ENCODE measurements at places on chromosomes 1 and 21.

GRCh38 chr1:34436836-34437235, 260.1 kb downstream of the C1orf94 start:
- no peak for DNase-seq

- DNase-seq = no peak
These were observed 47.2 kb downstream of the RCAN1 start for GRCh38 chr21:34567604-34568155.

DNA sequence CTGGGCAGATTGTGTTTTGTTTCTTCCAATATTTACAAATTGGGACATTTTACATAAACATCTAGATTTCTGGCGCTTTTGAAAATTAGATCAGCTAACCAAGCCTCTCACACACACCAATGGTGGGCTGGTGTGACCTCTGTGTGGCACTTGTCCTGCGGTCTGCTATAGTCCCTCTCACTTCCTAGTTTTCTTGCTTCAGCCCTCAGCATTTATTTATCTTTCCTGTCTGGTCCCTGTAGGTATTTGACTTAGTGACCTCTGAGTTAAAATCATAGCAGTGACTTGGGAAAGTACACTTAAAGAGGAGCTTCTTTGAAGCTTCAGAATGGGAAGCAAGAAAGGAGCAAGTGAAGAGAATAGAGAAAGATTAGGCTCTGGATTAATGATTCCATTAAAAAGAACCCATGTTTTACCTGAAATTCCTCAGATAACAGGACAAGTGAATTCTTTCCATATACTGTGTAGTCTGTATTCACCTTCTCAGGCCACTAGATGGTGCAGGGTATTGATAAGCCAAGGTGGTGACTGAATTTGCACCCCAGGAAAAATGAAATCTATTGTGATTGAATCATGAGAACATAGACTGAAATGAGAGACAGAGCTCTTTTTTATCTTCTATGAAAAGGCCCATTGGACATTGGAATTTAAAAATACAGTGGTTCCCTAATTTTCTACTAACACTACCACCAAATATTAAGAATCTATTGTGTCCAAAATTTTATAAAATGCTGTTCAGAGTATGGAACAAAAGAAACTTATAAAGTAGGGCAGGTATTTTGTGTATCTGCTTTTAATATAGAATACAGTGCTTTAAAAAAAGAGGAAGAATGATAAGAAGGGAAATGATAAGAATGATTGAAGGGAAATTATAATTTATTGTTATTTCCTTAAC, 7.1 kb upstream of the DIPK1A start:
- DNase-seq = no peak

GRCh38 chr1:201374364-201374763, 3.1 kb downstream of the TNNT2 start:
- no peak for DNase-seq

GRCh38 chr1:112803906-112804762, 89.0 kb upstream of the PPM1J start:
- DNase-seq = peak; percentile 32

GRCh38 chr1:160794376-160794775, 1.6 kb upstream of the LY9 start:
- DNase-seq = no peak

- DNase-seq = no peak
These were observed 286.2 kb upstream of the OLFM3 start for GRCh38 chr1:102282955-102283354.

- DNase-seq = peak; percentile 71
These were observed at the start of gene THEMIS2 for GRCh38 chr1:27872059-27872801. THEMIS2 (plus strand) TSS chr1:27872544; CDS start chr1:27872572, 28 bp downstream.

GRCh38 chr1:194300340-194300739, 1113.9 kb upstream of the B3GALT2 start:
- DNase-seq = no peak

DNA sequence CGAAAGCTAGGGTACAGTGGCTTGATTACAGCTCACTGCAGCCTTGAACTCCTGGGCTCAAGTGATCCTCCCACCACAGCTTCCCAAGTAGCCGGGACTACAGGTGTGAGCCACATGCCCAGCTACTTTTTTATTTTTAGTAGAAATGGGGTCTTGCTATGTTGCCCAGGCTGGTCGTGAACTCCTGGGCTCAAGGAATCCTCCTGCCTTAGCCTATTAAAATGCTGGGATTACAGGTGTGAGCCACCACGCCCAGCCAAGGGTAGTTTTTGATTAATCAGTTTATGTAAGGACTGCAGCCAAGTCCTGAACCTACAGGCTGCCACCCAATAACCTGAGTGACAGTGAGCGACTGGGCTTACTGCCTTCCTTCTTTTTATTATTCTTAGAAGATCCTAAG, 88.3 kb downstream of the PIK3R3 start:
- no peak for DNase-seq

DNA sequence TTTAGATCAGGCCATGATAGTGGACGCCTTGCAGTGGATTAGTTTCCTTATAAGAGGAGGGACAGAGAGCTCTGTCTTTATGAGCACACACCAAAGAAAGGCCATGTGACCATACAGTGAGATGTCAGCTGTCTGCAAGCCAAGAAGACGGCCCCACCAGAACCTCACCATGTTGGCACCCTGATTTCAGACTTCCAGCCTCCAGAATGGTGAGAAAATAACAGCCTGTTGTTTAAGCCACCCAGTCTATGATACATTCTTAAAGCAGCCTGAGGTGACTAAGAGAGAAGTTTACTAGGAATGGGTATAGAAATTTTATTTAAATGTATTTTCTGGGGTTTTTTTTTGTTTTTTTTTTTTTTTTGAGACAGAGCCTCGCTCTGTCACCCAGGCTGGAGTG, 29.5 kb downstream of the L1TD1 start:
- DNase-seq = no peak

DNA sequence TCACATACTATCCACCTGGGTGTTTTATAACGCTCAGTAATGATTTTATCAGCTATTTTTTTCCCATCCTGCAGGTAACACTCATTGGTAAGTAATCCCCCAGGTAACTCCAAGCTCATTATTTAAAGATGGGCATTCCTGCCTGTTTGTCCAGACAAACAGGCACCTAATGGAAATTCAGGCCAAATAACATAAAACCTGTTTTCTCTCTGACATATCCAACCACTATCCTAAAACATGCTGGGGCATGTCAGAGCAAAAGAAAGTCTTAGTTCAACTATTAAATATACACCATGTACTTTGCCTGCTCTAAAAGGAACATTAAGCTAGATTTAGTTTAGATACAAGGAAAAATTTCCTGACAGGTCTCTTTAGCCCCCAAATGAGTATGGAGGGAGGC, 987.7 kb downstream of the TTLL7 start:
- DNase-seq = no peak

GRCh38 chr21:34337741-34338140, 26.1 kb upstream of the KCNE2 start:
- DNase-seq = no peak

GRCh38 chr1:17687145-17687544, 68.0 kb upstream of the ACTL8 start:
- DNase-seq = no peak

DNA sequence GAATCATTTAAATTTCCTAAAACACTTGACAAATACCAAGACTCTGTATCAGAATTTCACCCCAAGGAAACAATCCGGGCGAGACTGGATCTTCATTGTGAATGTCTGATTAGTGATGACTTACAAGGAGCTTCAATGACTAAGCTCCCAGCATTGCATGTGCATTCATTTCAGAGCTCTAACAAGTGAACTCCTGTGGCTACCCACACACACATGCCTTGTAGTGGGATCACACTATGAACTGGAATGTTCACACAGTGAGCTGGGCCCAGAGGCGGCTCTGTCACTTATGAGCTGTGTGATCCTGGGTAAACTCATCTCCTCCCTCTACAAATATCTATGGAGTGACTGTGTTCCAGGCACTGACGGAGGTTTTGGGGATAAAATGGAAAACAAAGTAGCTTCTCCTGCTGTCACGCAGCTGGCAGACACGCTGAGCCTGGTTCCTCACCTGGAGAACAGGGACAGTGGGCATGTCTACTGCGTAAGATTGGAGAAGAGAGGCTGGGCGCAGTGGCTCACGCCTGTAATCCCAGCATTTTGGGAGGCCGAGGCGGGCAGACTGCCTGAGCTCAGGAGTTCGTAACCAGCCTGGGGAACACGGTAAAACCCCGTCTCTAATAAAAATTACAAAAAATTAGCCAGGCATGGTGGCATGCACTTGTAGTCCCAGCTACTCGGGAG, 56.9 kb downstream of the CLSTN1 start:
- no peak for DNase-seq

DNA sequence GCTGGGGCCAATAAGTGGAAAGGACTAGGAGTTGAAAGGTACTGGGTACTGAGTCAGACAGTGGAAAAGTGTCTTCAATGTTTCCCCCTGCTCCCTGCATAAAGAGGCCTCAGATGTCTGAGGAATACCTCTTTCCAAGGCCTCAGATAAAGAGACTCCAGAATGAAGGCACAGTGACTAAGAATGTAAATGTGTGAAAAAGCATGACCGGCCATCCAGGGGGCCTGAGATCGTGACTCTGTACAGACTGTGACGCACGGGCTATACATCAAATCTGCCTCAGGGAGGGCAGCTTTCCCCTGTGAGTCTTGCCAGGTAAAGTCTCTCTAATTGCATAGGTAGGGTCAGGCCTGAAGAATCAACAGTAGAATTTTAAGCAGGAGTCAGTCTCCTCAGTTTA, 1690.5 kb downstream of the KCNT2 start:
- DNase-seq = no peak

- no peak for DNase-seq
These were observed 183.8 kb downstream of the PBX1 start for GRCh38 chr1:164742745-164743144.

DNA sequence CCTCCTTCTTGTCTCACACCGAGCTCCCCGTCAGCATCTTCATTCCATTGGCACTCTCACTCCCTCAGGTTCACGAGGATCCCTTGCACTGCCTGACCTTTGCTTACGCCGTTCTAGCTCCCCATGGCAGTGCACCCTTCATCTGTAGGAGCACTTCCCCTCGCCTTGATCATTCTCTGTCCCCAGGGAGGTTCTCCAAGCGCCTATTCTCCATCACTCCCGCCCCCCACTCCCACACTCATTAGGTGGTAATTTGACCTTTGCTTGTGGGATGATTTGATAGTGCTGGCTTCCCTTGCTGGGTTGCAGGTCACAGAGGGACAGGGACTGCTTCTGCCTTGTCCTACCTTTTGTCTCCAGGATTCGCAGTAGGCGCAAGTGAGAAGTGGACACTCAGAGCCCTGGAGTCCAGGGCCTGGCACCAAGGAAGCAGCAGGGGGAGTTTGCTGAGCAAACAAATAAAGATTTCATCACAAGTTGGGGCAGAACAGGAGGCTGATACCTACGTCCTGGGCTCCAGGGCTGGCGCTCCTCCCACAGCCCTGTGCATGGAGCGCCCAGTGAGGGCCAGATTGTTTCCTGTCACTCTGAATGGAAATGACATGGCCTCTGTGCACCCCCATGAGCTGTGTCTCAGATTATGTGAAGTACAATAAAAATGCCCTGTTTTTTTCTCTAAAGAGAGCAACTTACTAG, 82.0 kb upstream of the RUNX3 start:
- DNase-seq = no peak

DNA sequence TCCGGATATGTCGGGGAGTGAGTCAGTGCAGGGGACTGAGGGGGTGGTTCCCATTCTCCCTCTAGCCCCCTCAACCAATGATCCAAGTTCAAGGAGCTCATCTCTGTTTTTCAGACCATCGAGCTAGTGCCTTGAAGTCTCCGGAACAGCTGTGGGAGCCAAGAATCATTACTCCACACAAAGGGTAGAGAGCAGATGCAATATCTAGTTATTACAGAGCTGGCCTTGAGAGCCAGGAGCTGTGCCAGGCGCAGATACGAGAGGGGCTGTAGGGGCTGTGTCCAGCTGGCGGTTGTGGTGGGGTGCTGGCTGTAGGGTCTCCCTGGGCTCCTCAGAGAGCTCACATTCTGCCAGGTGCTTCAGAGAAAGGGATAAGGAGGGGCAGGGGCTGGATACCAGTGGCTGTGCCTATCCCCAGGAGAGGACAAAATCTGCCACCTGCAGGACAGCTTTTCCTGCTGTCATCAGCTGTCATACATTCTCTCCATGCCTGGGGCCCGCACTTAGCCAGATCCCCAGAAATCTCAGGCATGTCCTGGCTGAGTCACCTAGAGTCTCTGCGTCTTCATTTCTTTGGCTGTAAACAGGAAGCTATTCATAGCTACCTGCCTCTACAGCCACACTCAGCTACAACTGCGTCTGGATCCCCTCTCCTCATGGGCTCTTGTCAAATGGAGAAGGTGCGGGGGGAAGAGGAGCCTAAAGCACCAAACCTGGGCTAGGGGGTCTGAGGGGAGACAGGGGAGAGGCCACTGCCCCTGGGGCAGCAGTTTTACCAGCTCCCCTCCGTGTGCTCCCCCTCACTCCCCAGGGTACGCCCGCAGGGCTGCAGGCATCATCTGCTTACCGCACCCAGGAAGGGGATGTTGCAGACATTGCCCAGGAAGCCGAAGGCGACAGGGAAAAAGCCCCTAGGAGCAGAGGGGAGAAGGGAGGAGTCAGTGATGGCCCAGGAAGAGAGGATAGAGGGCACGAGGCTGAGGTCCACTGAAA, 2.4 kb upstream of the KISS1 start:
- no peak for DNase-seq

DNA sequence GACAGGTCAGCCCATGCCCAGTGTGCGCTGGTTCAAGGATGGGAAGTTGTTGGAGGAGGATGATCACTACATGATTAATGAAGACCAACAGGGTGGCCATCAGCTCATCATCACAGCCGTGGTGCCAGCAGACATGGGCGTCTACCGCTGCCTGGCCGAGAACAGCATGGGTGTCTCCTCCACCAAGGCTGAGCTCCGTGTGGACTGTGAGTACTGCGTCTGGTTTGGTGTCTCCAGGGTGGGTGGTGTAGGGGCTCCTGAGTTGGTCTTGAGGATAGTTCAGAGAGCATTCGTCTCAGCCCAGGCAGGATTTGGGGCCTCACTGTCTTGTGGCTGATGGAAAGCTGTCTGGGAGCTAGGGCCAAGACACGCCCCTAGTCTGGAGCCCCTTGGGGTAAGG, 83.2 kb downstream of the TRIM11 start:
- no peak for DNase-seq

DNA sequence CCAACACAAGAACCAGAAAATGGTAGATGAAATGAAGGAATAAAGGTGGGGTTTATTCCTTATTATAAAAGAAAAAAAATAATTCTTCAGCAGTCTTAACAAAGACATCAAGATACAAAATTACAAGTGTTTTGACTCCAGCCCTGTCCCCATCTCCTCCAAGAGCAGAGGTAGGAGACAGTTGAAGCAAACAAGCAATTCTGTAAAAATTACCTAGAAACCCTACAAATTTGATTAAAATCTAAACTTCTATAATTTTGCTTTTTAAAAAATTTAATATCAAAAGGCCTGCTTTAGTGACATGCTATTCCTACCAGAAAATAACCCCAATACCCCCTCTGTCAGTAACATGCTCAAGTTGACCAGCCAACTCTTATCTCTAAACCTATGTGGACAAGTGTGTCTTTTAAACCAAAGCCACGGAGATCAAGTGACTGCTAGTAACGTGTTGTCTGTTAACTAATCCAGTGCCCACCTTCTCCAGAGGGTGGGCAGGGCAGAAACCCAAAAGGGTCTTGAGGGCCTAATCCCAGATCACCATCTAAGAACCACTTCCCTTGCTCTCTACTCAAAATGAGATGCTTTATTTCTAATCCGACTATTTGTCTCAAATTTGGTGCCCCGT, 8.4 kb downstream of the GLUL start:
- no peak for DNase-seq

GRCh38 chr21:38350684-38351083, 93.9 kb downstream of the KCNJ15 start:
- no peak for DNase-seq

Data from stimulated activated CD8-positive, alpha-beta memory T cell treated with anti-CD3 and anti-CD28 coated beads, Interleukin-15, amount 100 ng/mL, for 48 hours (primary cell).